ENCODE measurements at places on chromosomes 6 and 20.

- DNase-seq, result no peak
Measured at GRCh38 chr20:22673467-22673866, 89.1 kb upstream of the FOXA2 start.

GRCh38 chr20:32062776-32063170 is 10.7 kb downstream of the HCK start:
- no peak for DNase-seq

- DNase-seq, result no peak
Measured at GRCh38 chr6:155371230-155371629, 56.9 kb upstream of the TFB1M start.

DNA sequence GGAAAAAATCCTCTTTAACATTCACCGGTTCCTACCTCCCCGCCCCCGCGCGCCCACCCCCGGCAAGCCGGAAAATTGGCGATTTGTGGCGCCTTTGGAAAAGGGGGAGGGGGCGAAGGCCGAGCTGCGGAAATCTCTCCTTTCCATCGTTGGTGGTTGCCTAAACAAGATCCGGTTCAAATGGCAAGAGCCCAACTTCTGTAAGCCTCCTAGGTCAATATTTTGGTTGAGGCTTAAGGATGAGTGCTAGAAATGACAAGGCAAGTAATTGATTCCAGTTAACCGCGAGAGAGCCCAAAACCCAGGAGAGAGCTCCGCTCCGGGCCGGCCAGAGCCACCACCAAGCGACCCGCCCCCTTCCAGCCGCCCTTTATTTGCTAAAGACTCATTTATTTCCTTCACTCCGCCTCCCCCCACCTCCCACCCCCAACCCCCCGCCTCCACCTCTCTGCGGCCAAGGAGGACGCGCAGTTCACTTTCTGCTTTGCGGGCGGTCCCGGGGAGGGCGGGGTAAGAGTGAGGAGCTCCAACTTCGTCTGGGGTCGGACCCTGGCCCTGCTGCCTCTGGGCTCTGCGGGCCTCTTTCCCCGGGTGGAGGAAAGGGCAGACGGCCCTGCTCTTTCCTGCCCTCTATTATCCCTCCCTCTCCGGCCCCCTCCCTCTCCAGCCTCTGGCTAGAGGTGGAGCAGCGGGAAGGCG is 838 bp upstream of the NKX2-2 start:
- DNase-seq, result no peak

GRCh38 chr6:11288065-11288464 is 55.6 kb upstream of the NEDD9 start:
- no peak for DNase-seq

DNA sequence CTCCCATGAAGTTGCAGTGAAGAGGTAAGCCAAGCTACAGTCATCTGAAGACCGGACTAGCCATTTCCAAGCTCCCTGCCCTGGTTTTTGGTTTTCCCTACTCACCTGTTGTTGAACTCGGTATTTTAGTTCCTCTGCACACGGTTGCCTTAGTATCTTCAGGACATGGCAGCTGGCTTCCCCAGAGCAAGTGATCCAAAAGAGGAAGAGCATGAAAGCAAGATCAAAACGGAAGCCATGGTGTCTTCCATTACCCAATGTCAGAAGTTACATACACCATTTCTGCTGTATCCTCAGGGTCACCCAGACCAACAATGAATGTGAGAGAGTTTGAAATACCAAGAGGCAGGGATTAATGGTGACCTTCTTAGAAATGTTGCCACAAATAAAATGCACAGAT is 276.6 kb upstream of the CNR1 start:
- no peak for DNase-seq

DNA sequence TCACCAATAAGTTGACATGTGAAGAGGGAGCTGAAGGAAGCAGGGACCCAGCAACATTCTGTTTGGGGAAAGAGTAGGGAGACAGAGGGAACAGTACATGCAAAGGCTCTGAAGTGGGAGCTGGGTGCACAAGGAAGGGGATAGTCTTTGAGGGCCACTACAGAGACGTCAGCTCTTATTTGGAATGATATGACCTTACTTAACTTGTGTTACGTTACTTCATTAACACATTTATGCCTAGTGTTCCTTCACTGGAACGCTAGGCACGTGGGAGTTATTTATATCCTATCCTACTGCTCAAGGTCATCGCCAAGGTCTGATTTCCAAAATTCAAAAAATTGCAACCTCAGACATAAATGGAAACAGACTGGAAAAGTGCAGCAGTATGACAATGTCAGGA is 20.2 kb downstream of the NAPB start:
- DNase-seq, result no peak

GRCh38 chr6:12286373-12287110 is 3.6 kb upstream of the EDN1 start:
- DNase-seq, result no peak

DNA sequence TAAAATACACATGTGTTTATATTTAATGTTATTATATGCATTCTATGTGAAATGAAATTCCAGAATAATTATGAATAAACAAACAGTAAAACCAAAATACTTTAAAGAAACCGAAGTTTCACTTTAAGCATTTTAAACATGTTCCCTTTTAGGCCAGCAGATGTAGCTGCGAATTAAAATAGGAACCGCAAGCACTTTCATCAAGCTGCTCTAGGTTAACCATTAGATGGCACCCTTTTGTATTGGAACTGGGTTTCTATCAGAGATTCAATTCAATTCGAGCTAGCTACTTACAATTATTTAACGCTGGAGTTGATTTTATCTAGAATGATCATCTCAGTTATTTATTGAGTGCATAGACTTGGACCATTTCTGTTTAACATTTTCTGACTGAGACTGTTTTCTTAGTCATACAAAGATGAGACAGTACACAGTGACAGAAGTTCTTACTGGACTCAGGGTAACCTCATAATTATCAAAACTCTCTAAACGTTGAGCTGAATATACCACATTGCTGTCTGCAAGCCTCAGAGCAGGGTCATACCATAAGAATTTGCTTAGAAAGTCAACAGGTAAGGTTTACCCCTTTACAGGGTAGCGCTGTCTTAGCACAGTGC is 8.5 kb downstream of the TMEM242 start:
- DNase-seq, result peak; percentile 23

DNA sequence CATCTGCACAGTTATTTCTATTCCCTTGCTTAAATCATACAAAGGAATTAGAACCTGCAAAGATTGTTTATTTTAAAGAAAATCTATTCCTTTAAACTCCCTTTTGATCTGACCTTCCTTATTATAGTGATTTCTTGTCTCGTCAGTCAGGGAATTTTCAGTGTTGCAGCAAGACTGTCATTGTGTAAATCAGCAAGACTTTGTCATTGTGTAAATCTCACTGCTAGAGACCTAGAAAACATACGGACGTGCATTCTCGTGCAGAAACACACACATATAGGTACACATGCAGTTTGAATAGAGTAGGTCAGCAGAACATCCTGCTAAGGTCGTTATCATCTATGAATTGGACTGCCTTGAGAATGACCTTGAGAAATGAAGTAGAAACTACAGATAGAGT is 6.2 kb upstream of the SGK1 start:
- DNase-seq, result no peak

GRCh38 chr6:165580136-165580535 is 82.9 kb downstream of the PDE10A start:
- no peak for DNase-seq

DNA sequence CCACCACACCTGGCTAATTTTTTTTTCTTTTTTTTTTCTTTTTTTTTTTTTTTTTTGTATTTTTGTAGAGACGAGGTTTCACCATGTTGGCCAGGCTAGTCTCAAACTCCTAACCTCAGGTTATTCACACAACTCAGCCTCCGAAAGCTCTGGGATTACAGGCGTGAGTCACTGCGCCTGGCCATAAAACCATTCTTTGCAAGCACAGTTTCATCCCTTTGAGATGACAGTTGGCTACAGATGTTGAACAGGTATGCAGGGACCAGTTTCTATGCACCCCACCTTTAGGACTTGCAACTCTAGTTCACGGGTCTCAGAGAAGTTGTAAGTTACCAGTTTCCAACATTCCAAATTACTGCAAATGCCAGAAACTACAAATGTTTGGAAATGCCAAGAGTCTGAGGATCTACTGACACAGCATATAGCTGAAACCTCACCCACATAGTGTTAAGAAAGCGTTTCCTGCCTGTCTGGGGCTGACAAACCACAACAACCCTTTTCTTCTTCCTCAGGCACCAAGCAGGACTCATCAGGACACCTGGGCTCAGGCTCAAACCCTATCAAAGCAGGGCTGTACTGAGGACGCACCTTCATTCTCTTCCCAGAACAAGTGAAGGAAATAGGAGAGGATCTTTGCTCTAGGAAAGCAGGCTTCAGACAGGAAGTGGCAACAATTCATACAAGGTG is 22.9 kb downstream of the ARHGAP18 start:
- no peak for DNase-seq

GRCh38 chr6:63672582-63673129 is 37.1 kb downstream of the PHF3 start:
- no peak for DNase-seq
